ENCODE measurements at places on chromosomes 13 and 19. TPM values are rescaled to one million over a fixed set of nuclear protein-coding genes. Genes with fewer than 3 reads are reported as not detected.

Gene ZBTB45
- total RNA-seq = 18.0 TPM

GRCh38 chr19:15563325-15563794 lies 51.7 kb upstream of the CYP4F8 start:
- no peak for DNase-seq

DNA sequence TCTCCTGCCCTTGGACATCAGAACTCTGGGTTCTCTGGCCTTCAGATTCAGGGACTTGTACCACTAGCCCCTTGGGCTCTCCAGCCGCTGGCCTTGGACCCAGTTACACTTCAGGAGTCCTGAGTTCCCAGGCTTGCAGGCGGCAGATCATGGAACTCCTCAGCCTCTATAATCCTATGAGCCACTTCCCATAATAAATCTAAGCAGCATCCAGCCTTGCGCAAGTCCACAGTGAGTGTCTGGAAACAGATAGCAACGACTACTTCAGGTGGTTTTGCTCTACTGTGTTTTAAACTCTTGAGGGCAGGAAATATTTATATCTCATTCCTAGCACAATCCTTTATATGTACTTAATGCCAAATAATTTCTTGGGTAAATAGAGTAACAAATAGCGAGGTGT lies 92.3 kb downstream of the COL4A1 start:
- no peak for DNase-seq

DNA sequence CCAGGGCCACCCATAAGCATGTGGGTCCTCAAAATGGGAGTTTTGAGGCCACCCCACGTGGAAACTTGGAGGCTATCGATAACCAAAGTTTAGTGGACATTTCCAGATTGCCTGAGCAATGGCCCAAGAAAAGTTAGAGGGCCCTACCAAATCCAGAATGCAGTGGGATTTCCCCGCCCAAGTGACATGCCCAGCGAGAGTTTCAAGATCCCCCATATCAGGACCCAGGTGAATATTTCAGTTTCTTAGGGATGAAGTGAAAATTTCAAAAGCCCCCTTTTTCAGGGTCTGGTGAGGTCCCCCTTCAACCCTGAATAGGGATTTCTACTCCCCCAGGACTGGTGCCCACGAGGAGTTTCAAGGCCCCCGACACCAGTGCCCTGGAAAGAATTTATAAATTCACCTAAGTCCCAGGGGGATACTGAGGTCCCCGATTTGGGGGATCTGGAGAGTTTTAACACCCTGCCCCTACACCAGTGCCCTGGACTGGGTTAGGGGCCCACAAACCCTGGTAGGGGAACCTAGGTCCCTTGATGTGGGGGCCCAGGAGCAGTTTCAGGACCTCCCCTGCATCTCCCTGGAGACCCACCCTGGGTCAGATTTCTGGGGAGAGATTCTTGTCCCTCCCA lies 695 bp downstream of the BST2 start:
- no peak for DNase-seq

DNA sequence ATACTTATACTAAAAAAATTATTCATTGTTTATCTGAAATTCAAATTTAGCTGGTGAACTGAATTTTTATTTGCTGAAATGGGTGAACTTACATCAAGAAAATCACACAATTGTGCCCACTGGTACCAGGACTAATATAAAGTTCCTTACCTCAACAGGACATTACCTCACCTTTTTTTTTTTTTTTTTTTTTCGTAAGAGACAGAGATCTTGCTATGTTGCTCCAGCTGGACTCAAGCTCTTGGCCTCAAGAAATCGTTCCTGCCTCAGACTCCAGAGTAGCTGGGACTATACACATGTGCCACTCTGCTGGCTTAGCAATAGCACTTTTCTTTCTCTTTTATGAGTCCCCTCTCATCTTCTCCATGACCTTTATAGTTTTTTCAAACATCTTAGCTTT lies 22.5 kb upstream of the NDFIP2 start:
- DNase-seq = no peak

DNA sequence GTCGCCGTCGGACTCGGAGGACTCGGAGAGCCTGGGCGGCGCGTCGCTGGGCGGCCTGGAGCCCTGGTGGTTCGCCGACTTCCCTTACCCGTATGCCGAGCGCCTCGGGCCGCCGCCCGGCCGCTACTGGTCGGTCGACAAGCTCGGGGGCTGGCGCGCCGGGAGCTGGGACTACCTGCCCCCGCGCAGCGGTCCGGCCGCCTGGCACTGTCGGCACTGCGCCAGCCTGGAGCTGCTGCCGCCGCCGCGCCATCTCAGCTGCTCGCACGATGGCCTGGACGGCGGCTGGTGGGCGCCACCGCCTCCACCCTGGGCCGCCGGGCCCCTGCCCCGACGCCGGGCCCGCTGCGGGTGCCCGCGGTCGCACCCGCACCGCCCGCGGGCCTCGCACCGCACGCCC lies 2.5 kb upstream of the GRWD1 start:
- peak; percentile 42 for DNase-seq

GRCh38 chr13:80802946-80803345 lies 462.0 kb upstream of the SPRY2 start:
- peak; percentile 9 for DNase-seq

DNA sequence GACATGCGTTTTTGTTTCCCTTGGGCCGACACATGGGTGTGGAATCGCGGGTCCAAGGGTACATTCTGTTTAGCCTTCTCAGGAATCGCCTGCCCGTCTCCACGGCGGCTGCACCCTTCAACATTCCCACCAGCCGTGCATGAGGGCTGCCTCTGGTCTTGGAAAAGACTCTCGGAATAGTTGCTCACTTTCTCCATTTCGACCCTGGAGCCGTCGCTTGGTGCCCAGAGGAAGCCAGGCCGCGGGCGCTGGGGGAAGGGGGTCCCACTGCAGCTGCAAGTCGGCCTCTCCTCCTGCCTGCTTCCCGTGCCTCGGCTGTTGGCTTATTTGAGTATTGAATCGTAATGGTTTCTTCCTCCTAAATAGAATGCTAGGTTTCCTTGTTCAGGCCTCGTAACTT lies 51.5 kb downstream of the KDM4B start:
- no peak for DNase-seq

Gene PIK3R2
- total RNA-seq = 51.9 TPM

DNA sequence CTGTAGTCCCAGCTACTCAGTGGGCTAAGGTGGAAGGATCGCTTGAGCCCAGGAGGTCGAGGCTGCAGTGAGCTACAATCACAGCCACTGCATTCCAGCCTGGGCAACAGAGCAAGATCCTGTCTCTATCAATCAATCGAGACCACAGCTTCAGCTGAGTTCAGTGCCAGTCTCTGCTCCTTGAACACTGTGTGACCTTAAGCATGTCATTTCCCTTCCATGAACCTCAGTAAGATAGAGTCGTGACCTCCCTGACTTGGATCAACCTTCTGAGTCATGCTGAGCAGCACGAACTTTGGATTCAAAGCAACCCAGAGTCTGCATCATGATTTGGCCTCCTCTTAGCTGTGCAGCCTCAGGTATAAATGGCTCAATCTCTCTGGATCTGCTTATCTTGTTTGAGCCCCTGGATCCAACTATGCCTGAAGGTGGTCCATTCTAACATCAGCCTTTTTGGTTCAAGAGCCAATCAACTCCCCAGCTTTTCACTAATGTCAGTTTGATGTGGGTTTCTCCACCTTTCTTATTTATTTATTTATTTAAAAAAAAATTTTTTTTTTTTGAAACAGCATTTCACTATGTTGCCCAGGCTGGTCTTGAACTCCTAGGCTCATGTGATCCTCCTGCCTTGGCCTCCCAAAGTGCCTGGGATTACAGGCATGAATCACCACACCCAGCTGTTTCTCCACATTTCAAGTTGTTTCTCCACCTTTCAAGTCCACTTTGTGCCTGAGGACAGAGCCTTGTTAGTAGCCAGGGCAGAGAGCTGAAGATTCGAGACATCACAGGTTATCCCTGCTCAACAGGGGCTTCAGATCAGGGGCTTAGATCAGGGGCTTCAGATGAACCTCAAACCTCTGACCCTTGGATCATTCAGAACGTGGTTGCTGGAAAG lies 26.4 kb downstream of the PTPRS start:
- no peak for DNase-seq

GRCh38 chr13:51733374-51734298 lies 70.3 kb downstream of the DHRS12 start:
- DNase-seq = no peak

Gene GARIN5A
- 8.2 TPM for total RNA-seq

Gene AKT1S1
- total RNA-seq = 41.9 TPM

DNA sequence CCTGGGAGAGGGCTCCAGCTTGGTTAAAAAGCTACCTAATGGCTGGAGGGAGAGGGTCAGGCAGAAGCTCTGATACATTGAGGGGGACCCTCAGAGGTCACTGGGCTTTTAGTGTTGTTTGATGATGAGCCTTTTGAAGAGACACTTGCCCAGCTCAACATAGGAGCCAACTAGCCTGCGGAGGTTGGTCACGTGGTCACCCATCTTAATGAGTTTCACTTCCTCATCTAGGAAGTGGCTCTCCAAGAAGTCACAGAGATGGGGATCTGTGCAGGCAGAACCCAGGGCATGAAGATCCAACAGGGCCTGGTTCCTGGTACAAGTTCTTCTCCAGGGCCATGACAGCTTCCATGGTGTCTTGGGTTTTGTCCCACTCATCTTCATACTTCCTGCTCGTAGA lies 33.4 kb downstream of the IPO5 start:
- no peak for DNase-seq

Gene CPB2
- not detected for total RNA-seq
